Lower lobe of right lung (tissue), 2 donors: ENCODE measurements at places on chromosomes 1 and 21. TPM values are rescaled to one million over a fixed set of nuclear protein-coding genes. Genes with fewer than 3 reads are reported as not detected.

- no peak for DNase-seq
Measured at GRCh38 chr1:109198043-109198695, 15.5 kb upstream of the SARS1 start.

- no peak for DNase-seq
Measured at GRCh38 chr1:215581896-215582295, 14.8 kb downstream of the KCTD3 start.

DNA sequence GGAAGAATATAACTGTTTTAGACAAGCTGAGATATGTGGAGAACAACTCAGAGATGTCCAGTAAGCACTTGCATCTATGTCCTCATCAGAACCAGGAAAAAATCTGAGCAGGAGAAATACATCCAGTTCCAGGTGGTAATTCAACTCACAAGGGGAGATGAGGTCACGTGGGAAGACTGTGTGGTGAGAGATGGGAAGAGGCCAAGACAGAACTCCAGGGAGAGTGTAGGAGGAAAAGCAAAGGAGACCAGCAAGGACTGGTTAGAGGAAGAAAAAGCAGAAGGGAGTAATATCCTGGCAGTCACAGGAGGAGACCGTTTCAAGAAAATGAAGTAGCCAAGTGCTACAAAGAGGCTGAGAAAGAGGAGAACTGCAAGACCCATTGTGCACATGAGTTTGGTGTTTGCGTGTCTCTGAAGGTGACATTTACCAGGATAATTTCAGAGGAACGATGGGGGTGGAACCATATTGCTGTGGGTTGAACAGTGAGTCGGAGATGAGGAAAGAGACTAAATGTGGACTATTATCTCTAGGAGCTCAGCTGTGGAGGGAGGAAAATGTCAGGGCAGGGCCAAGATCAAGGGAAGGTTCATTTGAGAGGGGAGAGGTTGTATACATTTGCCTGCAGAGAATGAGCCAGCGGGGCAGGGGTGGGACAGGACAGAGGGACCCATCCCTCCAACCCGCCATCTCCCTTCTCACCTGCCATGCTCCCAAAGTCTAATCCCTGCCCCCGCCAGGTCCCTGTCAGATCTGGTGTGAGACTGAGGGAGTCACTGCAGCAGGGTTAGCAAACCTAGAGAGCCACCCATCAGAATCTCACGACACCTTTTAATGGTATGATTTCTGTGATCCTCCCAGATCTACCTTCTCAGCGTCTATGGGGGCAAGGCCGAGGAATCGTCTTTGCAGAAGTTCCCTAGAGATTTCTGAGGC is 24.9 kb downstream of the SUSD4 start:
- no peak for DNase-seq

- DNase-seq: no peak
Measured at GRCh38 chr1:14842891-14843290, 244.4 kb downstream of the KAZN start.

GRCh38 chr1:3905266-3905952 is 5.3 kb upstream of the C1orf174 start:
- DNase-seq: peak; percentile 39

- DNase-seq: peak; percentile 54
Measured at GRCh38 chr1:1858382-1859086, 32.4 kb downstream of the GNB1 start.

DNA sequence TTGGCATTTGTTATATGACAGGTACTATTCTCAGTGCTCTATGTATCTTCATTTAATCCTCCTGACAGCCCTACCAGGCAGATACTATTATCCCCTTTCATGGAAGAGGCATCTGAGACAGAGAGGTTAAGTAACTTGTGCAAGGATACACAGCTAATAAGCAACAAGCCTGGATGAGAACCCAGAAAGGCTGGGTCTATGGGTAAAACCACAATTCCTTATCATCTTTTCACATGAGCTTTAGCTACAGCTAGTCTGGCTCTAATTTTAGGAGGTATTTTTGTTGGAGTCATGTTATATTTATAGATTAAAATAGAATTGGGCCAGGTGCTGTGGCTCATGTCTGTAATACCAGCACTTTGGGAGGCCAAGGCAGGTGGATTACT is 27.7 kb downstream of the DNTTIP2 start:
- DNase-seq: no peak

DNA sequence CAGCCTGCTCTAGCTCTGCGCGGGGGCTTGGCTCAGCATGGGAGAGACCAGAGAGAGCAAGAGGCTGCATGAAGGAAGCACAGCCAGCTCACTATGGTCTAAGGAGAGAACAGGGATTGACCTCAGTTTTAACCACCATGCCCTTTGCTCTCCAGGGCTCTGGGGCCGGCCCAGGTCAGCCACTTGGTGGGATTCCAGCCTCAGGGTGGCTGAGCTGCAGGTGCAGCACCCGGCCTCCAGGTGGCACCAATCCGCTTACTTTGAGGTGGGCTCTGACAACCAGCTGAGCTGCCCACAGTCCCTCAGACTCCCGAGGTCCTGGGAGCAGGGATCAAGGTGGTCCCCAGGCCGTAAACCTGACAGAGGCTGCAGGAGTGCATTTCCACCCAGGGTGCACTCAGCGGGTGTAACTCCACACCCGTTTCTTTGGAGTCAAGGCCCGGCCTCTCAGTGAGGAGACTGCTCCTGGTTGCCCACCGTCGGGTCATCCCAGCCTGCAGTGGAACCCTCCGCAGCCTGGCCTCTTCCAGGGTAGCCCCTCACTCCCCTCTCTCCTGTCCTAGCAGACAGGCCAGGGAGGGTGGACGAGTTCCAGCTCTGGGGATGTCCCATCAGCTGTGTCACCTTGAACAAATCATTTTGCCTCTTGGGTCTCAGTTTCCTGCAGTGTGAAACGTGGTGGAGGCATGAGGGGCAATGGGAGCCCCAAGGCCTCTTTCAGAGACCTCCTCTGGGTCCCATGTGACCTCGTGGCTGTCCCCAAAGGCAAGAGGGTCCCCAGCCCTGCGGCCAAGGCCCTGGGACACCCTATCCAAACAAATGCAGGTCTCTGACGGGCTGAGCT is 607 bp upstream of the LGR6 start:
- peak; percentile 74 for DNase-seq

GRCh38 chr1:222015686-222016085 is 273.8 kb upstream of the DUSP10 start:
- no peak for DNase-seq

DNA sequence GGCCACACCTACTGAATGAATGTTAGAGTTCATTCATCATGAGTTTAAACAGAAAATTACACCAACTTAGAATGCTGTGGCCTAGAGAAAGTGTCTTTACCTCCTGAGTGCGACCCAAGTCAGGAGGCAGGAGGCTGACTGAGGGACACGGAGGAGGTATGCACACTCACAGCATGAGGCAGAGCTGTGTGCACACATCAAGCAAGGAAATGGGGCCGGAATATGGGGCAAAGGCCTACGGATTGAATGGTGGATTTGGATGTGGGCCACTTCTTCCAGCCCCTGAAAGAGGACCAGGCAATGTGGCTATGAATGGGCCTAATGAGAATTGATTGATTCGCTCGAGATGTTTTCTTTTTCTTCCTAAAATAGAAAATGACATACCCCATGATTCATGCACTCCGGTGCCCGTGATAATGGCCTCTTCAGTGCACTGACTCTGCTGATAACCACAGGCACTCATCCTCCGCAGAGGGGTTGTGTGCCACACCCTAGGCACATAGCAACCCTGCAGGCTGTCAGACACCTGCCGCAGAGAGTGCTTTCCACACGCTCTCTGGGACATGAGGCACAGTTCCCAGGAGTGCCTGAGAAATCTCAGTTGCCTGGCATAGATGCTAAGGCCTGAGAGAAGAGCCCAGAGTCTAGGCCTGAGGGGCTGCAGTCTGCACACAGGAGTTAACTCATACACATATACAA is 155.5 kb downstream of the GLUL start:
- no peak for DNase-seq

GRCh38 chr1:177977141-177977540 is 7.3 kb upstream of the SEC16B start:
- DNase-seq: no peak

The GJA5 gene
- total RNA-seq: 44.5 TPM
